ENCODE measurements at places on chromosomes 2 and 18. TPM values are rescaled to one million over a fixed set of nuclear protein-coding genes. Genes with fewer than 3 reads are reported as not detected.

The KCNG2 gene
- 0.73 TPM for total RNA-seq

The CNDP1 gene
- not detected for total RNA-seq

The SPATA3 gene
- not detected for total RNA-seq

The PROM2 gene
- 0.83 TPM for total RNA-seq

The MTERF4 gene
- 43.5 TPM for total RNA-seq

The NMUR1 gene
- total RNA-seq, result 0.17 TPM

The TRAPPC8 gene
- total RNA-seq, result 70.5 TPM

The GATA6 gene
- 5.7 TPM for total RNA-seq

The UGT1A5 gene
- not detected for total RNA-seq

The NT5C1B gene
- total RNA-seq, result not detected

The LCT gene
- under 0.01 TPM for total RNA-seq

The CLASP1 gene
- 40.2 TPM for total RNA-seq

The PPP1R1C gene
- total RNA-seq, result 2.2 TPM

The TBR1 gene
- total RNA-seq, result not detected

The CDH7 gene
- total RNA-seq, result not detected

The MC4R gene
- total RNA-seq, result not detected

The MYO7B gene
- total RNA-seq, result not detected

The ANKRD30B gene
- 0.50 TPM for total RNA-seq

The ICA1L gene
- 7.1 TPM for total RNA-seq

The CWC22 gene
- 27.5 TPM for total RNA-seq

The LRRC30 gene
- not detected for total RNA-seq

The TUBA3E gene
- not detected for total RNA-seq

The UNC80 gene
- total RNA-seq, result not detected

The MRPS5 gene
- 39.9 TPM for total RNA-seq

The MFSD6 gene
- 25.6 TPM for total RNA-seq

The CLIP4 gene
- total RNA-seq, result 63.6 TPM

The POTEJ gene
- total RNA-seq, result not detected

The RNU2-63P gene
- total RNA-seq, result not detected

The GRB14 gene
- 0.29 TPM for total RNA-seq

The CCDC141 gene
- 0.29 TPM for total RNA-seq

The IL37 gene
- not detected for total RNA-seq

The MAT2A gene
- total RNA-seq, result 200 TPM

The NOP58 gene
- 60.2 TPM for total RNA-seq

The TCF7L1 gene
- 2.5 TPM for total RNA-seq

The LIPG gene
- 0.83 TPM for total RNA-seq

The EFR3B gene
- 0.83 TPM for total RNA-seq

The LYPD6 gene
- total RNA-seq, result 0.33 TPM

The UGT1A3 gene
- not detected for total RNA-seq

The STARD6 gene
- total RNA-seq, result not detected

The ALKAL2 gene
- not detected for total RNA-seq

The DCDC2C gene
- total RNA-seq, result not detected

The POTEI gene
- not detected for total RNA-seq

The SNRNP27 gene
- 35.1 TPM for total RNA-seq

The LINC00305 gene
- total RNA-seq, result not detected

The GKN2 gene
- total RNA-seq, result not detected

The GPR35 gene
- total RNA-seq, result 0.99 TPM

The DUSP2 gene
- total RNA-seq, result 2.0 TPM

The C2orf76 gene
- 12.8 TPM for total RNA-seq

The GPBAR1 gene
- not detected for total RNA-seq

The SLC5A6 gene
- 13.7 TPM for total RNA-seq

The SATB2 gene
- 11.3 TPM for total RNA-seq

The WDR12 gene
- total RNA-seq, result 22.3 TPM

The GBX2 gene
- total RNA-seq, result not detected

Measured in smooth muscle cell of trachea (primary cell).